ENCODE measurements at places on chromosomes 4 and X.

DNA sequence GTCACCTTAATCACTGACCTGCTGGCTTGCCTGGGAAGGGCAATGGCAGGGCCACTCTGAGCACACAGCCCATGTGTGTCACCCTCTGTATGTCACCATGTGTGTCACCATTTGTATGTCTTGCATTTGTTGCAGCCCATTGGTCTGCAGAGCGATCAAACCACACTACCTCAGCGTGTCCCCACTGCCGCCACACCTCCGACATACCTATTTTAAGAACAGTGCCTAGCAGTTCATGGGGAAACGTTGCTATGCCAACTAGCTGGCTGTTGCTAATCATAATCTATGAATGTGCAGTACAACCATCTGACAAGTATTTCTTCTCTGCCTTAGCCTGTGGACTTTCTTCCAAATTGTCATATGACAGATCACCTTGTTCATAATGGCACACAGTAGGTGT, 8.0 kb upstream of the CRMP1 start:
- H3K27me3 ChIP-seq = no peaks in the 10 kb centered on the region
- no peaks in the 10 kb centered on the region for H3K4me1 ChIP-seq
- no peak overlapping the region for H3K27ac ChIP-seq

DNA sequence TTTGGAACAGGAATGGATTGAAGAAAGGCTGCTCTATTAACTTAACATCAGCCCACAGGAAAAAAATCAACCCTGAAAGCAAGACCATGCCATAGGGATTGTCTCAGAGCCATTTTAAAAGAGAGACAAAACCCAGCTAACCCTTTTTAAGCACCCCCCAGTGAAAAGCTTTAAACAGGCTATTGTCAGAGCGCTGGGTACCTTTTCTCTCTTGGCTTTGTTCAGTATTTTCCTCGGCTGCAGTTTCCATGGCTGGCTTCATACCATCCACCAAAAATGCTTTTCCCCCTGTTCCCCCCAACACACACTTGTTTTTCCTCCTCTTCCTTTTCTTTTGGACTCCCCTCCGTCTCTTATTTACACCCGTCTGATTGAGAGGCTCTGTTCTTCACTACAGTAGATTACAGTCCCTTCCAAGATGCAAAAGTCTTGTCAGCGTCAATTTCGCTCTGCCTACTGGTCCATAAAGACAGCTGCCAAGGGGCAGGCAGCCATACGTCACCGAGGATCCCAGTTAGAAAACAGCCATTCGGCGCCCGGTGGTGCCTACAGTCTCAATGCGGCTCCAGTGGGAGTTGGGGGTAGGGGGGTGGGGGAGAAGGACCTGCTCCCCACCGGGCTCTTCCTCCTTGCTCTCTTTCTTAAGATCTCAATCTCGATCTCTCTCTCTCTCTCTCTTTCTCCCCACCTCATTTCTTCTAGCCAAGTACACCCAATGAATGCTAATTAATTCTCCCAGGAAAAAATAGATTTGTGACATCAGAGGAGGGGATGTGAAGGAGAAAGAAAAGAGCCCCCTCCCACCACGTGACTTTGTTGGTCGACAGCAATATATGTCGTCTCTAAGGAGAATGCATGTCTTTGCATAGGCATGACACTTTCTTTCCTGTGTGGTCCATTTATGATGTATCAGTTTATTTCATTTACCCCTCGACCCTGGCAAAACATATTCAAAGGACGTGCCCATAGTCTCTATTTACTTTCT, at the start of gene GPM6B:
TSS of gene GPM6B (minus strand) at position 451 of the 985 bp plus-strand sequence. CDS start at position 262, 189 bp downstream.
- H3K36me3 ChIP-seq = no peaks in the 10 kb centered on the region
- H3K4me3 ChIP-seq = no peak within 1 kb of the TSS
- no peak within 1 kb of the TSS for H3K27ac ChIP-seq
- no peaks in the 10 kb centered on the region for H3K4me1 ChIP-seq

GRCh38 chr4:175470131-175470530, 341.9 kb downstream of the GPM6A start:
- DNase-seq = peak; percentile 65
- no peak overlapping the region for H3K4me3 ChIP-seq
- H3K27me3 ChIP-seq = no peaks in the 10 kb centered on the region
- no peaks in the 10 kb centered on the region for H3K36me3 ChIP-seq
- H3K4me1 ChIP-seq = peaks cover 7% of the 10 kb centered on the region

DNA sequence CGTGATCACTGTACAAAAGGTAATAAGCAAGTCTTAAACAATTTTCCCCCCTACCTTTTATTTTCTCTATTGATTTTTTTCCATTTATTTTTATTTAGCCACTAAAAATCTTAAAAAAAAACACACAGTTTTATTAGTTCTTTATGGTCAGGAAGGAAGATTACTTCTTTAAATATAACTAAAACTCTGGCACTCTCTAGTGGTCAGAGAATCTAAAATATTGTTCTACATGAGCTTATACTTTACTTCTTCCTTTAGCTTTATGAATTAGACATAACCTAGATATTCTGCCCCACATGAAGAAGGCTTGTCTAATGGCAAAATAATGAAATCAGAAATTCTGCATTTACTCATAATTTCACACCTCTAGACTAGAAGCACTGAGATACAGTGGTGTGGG, 135.2 kb downstream of the PDE5A start:
- peaks cover 40% of the 10 kb centered on the region for H3K36me3 ChIP-seq
- H3K4me1 ChIP-seq = no peaks in the 10 kb centered on the region
- H3K27ac ChIP-seq = no peak overlapping the region
- no peak overlapping the region for H3K4me3 ChIP-seq
- no peak for DNase-seq
- no peaks in the 10 kb centered on the region for H3K27me3 ChIP-seq

GRCh38 chr4:165345666-165346417, 18.4 kb downstream of the MSMO1 start:
- no peaks in the 10 kb centered on the region for H3K4me1 ChIP-seq
- peak; percentile 39 for DNase-seq
- no peak overlapping the region for H3K27ac ChIP-seq
- peaks cover 9% of the 10 kb centered on the region for H3K36me3 ChIP-seq

- H3K4me1 ChIP-seq = peaks cover 25% of the 10 kb centered on the region
- peaks cover 32% of the 10 kb centered on the region for H3K27me3 ChIP-seq
- H3K4me3 ChIP-seq = no peak overlapping the region
- no peak overlapping the region for H3K27ac ChIP-seq
Observed at GRCh38 chr4:133154725-133155124, 5.6 kb downstream of the PCDH10 start.

DNA sequence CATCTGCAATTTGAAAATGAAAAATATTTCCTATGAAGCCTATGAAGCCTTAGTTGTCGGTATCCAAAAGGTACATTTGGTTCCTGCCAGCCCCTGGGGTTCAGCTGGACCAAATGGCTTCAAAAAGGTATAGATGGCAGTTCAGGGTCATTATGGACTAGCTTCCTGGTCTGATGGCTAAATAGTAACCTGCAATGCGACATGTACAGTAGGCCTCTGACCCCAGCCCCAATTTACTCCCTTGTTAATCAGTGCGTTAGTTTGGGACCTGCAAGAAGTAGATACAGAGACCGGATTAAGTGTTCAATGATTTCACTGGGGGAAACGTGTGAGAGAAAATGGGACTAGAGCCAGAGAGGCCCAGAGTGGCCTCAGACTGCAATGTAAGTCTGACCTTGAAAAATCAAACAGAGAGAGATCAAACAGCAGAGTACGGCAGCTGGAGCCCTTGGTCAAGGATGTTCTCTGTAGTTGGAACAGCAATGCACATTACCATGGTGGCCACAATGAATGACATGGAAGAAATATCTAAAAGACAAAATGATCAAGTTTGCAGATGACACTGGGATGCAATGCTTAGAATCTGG, 115.0 kb upstream of the MBNL3 start:
- no peak overlapping the region for H3K27ac ChIP-seq
- H3K4me1 ChIP-seq = no peaks in the 10 kb centered on the region
- no peaks in the 10 kb centered on the region for H3K36me3 ChIP-seq
- no peak for DNase-seq
- no peak overlapping the region for H3K4me3 ChIP-seq

DNA sequence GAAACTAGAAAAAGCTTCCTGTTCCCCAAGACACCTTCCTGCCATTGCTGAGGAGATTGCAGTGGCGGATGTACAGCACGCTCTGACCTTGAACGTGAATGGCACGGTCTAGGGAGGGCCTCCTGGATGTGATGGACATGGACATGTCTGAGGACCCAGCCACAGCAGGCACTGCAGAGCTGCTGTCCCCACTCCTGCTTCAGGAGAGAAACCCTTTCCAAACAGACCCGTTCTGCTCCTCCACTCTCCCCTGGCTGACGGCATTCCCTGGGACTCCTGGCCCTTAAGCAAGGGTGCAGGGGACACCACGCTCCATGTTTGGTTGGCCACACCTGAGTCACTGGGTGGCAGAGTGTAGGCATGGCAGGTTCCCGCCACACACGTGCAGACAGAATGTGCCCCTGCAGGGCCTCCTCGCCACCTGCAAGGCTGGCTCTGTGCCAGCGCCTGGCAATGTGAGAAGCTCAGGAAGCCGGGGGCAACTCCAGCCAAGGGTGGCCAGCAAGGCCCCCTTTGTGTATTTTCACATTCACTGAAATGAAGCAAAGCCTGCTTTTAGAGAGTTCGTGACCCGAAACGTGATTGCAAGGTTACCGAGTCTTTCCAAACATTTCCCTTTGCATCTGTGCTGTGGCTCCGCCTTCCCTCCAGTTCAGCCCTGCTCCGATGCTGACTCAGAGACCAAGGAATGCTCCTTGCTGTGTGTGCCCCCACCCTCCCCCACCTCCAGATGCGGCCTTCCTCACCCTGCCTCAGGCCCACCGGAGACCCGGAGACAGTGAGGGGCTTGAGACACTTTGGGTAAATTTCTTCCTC, 46.1 kb downstream of the HTRA3 start:
- H3K4me3 ChIP-seq = peak overlapping the region; percentile 57
- DNase-seq = peak; percentile 97
- no peak overlapping the region for H3K27ac ChIP-seq
- H3K4me1 ChIP-seq = peaks cover 11% of the 10 kb centered on the region
- peaks cover 11% of the 10 kb centered on the region for H3K27me3 ChIP-seq

DNA sequence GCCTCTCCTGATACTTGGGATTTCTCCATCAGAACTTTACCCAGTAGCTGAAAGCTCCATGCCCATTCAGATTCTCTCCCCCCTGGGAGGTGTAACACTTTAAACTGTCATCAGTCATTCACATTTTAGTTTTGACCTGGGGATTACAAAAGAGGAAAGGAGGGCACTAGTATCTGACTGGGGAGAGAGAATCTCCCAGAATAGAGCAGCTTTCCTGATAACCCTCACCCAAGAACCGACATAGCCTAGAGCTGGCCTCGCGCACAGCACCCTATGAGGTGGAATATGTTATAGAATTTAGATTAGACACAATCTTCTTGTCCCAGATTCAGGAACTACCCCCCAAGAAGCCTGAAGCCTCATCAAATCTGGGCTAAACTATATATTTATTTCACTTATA, 950.2 kb upstream of the TENM3 start:
- H3K36me3 ChIP-seq = no peaks in the 10 kb centered on the region
- no peak overlapping the region for H3K4me3 ChIP-seq
- DNase-seq = no peak
- no peaks in the 10 kb centered on the region for H3K27me3 ChIP-seq
